ENCODE measurements at places on chromosomes 13 and 19.
A peak's percentile ranks its signal among the peaks of the same experiment; 100 is the strongest.

DNA sequence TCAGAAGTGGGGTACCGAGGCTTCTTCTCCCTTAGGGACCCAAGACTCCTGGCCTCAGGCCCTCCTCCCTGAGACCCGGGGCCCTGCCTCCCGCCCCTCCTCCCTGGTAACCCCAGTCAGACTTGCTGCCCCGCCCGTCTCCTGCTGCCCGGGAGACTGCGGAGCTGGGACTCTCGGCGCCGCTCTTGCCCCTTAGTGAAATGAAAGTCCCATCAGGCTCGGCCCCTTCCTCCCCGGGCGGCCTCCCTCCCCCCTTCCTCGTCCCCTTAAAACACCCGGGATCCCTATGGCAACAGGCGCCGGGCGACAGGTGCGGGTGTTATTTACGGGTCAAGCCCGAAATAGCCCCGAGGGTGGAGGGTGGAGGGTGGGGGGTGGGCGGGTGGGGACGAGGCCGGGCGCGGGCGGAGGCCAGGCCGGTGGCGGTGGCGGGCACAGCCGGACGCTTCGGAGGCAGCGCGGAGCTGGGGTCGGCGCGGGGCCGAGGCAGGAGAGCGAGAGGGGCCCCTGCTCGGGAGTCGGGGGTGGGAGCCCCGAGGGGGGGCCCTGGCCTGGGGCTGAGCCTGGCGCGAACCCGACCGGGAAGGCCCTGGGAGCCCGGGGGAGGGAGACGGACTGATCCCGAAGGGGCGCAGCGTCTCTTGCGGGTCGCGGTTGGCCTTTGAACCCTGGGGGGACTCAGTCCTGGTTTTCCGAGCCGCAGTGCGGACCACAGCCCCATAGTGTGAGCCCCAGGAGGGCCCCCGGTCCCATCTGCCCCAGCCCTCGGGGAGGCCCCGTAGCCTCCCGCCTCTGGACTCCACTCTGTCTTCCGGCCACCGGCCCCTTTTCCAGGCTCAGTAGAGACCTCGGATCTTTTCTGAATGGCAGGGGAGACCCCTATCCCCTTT lies at the start of gene CACNG6:
Gene CACNG6, plus strand, starts transcription at position 414 of the 890 bp plus-strand sequence. CDS start 1,241 bp downstream, outside the sequence.
- peak; percentile 71 for DNase-seq

GRCh38 chr13:23146811-23147625 lies 33.8 kb upstream of the SGCG start:
- no peak for DNase-seq

DNA sequence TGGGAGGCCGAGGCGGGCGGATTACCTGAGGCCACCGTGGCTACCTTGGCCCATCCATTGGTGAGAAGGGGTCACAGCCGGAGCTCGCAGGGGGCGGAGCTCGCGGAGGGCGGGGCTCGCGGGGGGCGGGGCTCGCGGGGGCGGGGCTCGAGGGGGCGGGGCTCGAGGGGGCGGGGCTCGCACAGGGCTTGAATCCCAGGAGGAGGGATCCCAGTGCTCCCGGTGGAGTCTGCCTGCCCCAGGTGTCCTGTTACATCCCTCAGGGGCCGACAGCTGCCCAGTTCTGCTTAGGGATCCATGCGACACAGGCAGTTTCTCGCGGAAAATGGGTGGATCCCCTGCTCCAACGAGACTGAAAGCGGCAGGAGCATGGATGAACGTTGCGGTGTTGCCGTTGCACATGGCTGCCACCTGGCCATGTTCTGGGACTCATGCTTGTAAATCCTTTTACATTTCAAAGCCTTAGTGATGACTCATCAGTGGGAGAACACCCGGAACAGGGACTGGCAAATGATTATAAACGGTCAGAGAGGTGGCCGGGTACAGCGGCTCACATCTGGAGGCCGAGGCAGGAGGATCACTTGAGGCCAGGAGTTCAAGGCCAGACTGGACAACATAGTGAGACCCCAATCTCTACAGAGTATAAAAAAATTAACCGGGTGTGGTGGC lies 25.1 kb downstream of the TMPRSS9 start:
- peak; percentile 82 for DNase-seq

GRCh38 chr13:37615276-37615675 lies 16.7 kb upstream of the POSTN start:
- DNase-seq = no peak

- no peak for DNase-seq
These were observed 41.3 kb upstream of the SCEL start for GRCh38 chr13:77494226-77494625.

DNA sequence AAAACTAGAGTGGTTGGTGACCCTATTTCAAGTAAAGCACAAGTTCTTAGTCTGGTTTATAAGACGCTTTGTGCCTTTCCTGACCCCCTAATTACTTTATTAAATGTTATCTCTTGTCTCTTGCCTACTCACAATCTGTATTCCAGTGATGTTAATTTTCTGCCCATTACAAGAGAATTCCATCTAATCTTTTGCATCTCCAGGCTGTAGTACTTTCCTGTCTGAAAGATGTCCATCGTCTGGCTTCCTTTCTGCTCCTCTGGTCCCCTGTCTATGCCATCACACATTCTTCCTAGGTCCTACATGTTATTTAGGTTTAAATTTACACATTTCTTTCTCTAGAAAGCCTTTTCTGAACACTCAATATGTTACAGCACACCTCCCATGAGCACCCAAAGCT lies 25.9 kb upstream of the OXGR1 start:
- DNase-seq = no peak

DNA sequence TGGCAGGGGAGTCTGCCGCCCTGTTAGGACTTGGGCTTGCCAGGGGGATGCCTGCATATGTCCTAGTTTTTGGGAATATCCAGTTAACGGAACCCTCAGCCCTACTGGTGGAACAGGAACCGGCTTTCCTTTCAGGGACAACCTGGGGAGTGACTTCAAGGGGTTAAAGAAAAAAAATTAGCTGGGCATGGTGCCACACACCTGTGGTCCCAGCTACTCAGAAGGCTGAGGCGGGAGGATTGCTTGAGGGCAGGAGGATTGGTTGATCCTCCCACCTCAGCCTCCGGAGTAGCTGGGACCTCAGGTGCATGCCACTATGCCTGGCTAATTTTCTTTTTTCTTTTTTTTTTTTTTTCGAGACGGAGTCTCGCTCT lies 22.5 kb downstream of the LDLR start:
- DNase-seq = no peak

GRCh38 chr19:39182174-39182505 lies 14.6 kb upstream of the NCCRP1 start:
- no peak for DNase-seq

DNA sequence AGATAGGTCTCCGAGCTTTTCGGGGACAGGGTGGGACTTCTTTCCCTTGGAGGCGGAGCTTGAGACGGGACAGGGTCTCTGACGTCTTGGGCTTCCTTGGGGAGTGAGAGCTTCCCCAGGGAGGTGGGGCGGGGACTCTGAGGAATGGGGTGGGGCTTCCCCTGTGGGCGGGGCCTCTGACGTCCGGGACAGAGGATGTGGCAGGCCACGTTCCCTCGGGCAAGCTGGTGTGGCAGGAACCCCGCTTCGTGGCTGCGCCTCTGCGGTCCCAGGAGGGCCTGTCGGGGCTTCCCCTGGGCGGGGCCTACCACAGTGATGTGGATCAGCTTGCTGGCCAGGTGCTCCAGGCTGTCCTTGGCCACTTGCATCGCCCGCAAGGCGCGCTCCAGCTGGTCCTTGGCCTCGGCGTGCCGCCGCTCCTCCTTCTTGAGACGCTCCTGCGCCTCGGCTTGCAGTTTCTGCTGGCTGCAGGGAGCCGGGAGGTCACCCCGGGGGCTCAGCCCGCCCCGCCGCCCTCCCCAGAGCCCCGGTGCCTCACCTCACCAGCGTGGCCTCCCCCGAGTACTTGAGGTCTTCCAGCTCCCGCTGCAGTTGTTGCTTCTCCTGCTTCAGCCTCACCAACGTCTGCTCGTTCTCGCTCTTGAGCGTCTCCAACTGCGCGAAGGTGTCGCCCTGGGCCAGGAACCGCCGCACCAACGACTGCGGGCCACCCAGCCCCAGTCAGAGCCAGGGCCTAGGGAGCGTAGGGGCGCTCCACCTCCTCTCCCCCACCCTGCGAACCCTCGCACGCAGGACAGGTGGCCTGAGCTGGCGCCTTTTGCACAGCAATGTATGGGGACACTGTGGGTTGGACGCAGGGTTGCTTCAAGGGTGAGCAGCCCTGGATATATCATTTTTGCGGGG lies 3.3 kb upstream of the RGL3 start:
- DNase-seq = peak; percentile 73

GRCh38 chr19:3289971-3290569 lies 65.6 kb downstream of the CELF5 start:
- no peak for DNase-seq

- DNase-seq = peak; percentile 75
These were observed 669 bp downstream of the GADD45B start for GRCh38 chr19:2476451-2477140.

DNA sequence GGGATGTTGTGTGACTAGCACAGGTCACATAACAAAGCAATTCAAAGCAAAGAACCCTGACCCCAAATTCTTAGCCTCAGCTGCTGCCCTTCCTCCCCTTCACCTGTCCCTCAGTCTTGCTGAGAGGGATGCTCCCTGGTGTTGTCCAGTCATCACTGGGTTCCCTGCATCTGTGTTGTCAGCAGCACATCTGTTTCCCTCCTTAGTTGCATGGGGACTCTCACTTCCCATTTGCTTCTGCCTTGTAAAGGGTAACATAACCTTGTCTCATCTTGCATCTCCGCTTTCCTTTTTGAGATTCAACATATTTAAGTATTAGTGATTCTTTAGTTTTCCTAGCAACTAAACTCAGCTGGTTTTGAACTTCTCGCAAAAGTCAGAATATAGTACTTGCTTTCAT lies 54.0 kb downstream of the SPATA13 start:
- no peak for DNase-seq

All from ecto neural progenitor cell (in vitro differentiated cells).